Activated CD8-positive, alpha-beta memory T cell treated with anti-CD3 and anti-CD28 coated beads for 4 hours (primary cell): ENCODE measurements at places on chromosomes 2 and 18.

DNA sequence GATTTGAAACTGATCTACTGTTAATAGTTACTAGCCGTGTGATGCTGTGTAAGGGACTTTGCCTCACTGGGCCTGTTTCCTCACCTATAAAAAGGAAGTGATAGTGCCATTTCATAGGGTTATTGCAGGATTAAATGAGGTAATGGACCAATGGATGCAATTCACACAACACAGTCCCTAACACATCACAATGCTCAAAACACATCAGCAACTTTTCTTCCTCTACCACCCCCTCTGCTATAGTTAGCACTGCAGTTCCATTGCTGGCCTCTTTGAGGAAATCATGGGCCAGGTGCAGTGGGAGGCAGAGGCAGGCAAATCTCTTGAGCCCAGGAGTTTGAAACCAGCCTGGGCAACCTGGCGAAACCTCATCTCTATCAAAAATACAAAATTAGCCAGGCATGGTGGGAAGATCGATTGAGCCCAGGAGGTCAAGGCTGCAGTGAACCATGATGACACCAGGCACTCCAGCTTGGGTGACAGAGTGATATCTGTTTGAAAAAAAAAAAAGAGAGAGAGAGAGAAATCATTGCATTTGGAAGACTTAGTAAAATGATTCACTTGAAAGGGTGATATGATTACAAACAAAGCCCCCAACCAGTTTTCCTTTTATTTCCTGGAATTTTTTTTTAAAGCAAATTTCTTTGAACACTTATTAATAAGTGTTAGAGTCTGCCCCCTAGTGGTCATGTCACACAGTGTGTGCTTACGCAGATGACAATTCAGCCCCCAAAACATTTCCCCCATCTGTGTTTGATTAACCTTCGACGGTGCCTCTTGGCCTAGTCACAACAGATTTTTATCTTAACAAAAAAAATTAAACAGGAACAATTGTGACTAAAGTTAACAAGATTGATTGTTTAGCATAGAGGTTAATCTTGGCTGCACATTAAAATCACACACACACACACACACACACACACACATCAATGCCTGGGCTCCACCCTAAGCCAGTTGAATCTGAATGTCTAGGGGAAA is 88.6 kb upstream of the BCL11A start:
- DNase-seq: no peak

GRCh38 chr2:15640261-15640711 is 48.6 kb downstream of the DDX1 start:
- no peak for DNase-seq

GRCh38 chr18:8329186-8329771 is 280.0 kb upstream of the RAB12 start:
- DNase-seq: no peak

DNA sequence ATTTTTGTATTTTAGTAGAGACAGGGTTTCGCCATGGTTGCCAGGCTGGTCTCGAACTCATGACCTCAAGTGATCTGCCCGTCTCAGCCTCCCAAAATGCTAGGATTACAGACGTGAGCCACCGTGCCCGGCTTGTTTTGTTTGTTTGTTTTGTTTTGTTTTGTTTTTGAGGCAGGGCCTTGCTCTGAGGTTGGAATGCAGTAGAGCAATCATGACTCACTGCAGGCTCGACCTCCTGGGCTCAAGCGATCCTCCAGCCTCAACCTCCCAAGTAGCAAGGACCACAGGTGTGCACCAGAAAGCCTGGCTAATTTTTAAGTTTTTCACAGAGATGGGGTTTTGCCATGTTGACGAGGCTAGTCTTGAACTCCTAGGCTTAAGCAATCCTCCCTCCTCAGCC is 8.9 kb upstream of the CNNM4 start:
- no peak for DNase-seq

DNA sequence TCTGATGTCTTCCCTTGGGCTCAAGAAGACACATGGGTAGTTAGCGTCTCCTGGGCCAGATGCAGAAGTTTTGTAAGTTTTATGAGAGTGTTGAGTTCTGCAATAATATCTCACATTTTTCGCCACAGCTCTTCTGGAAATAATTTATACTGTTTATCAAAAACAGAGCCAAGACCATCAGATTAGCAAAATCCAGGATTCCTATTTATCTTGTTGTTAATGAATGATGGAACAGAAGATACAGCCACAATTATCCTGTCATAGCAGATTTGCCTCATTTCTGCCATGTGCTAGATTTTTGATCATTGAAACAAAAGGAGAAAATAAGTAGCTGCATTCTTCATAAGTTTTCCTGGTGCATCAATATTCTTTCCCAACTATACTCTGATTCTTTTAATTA is 1048.6 kb upstream of the KLHL29 start:
- no peak for DNase-seq

GRCh38 chr2:96087130-96087529 is 29.2 kb downstream of the ADRA2B start:
- DNase-seq: no peak

- DNase-seq: no peak
Measured at GRCh38 chr18:13260197-13260934, 41.8 kb downstream of the LDLRAD4 start.

- no peak for DNase-seq
Measured at GRCh38 chr2:226888971-226889370, 53.1 kb downstream of the RHBDD1 start.

GRCh38 chr2:22838461-22838860 is 546.5 kb upstream of the KLHL29 start:
- no peak for DNase-seq

GRCh38 chr2:36549165-36549574 is 48.8 kb downstream of the FEZ2 start:
- no peak for DNase-seq

DNA sequence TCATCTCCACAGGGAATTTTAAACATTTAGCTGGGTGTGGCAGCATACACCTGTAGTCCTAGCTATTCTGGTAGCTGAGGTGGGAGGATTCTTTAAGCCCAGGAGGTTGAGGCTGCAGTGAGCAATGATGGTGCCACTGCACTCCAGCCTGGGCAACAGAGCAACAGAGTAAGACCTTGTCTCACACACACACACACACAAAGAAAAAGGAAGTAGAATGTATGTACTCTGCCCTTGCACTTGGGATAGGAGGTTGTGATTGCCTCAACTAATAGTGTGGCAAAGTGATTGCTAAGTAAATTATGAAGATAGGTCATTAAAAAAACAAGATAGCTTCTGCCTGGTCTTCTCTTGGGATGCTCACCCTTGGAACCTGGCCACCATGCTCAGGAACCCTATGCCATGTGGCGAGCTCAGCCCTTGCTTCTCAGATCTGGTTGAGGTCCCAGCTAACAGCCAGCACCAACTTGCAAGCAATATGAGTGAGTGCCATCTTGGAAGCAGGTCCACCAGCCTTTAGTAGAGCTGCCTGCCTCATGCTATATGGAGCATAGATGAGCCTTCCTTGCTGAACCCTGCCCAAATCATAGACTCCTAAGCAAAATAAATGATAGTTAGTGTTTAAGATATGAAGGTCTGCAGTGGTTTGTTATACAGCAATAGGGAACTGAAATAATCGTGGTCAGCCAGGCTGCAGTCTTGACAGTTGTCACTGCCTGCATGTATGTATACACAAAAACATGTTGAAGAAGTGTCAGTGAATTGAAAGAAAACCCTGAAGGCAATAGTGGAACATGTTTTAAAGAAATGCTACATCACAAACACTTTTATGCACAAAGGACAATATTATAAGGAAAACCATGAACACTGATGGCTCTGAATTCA is 30.1 kb upstream of the PNO1 start:
- DNase-seq: no peak

- no peak for DNase-seq
Measured at GRCh38 chr2:30666266-30666874, 140.9 kb downstream of the CAPN13 start.

- DNase-seq: no peak
Measured at GRCh38 chr2:25044011-25044410, 2.1 kb downstream of the EFR3B start.

DNA sequence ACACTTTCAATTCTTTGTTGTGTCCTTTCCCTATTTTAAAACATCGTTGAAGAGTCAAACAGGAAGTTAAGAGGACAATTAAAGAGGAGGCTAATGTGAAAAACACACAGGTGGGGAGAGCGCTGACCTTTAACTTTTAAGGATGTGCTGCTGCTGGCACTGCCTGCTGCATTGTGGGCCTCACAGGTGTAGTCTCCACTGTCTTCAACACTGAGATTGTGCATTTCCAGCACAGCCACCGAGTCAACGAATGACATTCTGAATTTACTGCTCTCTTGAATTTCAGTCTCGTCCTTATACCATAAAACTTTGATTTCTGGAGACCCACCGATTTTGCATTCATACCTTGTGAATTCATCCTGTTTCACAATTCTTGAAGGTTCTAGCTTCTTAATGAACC is 91.9 kb downstream of the TTN start:
- DNase-seq: no peak

DNA sequence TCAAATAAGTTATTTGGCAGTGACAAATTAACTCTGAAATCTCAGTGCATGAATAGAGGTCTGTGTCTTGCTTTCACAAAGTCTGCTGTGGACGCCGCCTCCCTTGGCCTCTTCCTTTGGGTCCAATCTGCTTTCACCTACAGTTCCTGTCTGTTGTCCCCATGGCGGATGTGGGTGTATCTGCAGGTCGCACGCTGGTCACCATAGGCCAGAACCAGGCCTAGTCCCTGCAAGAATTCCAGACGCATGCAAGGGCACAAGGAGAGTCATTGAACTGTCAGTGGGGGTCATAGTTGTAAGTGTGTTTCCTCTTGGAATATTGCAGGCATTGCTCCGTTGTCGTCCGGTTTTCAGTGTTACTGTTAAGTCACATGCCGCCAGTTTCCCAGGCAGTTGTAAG is 7.4 kb downstream of the SOCS6 start:
- DNase-seq: no peak

- DNase-seq: no peak
Measured at GRCh38 chr2:28801726-28802125, 8.9 kb upstream of the SPDYA start.

DNA sequence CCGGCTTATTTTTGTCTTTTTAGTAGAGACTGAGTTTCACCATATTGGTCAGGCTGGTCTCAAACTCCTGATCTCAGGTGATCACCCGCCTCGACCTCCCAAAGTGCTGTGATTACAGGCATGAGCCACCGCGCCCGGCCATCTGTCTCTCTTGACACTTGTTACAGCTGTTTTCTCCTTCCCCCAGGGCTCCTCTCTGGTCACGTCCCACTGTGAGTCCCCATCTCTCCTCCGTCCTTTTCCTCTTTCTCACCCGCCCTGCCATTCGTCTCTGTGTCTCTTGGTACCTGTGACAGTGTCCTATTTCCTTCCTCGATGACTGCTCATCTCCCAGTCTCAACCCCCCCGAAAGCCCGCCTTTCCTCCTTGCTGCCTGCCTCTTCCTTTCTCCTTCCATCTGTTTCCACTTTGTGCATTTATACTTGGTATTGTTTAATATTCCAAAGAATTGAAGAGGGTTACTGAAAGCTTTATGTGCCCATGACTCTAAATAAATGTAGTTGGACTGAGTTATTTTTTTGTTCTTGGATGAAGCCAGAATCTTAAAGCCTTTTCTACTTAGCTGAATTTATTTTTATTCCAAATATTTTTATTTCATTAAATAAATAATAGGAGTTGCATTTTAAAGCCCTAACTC is 241.5 kb downstream of the SH3RF3 start:
- no peak for DNase-seq

- no peak for DNase-seq
Measured at GRCh38 chr2:5933669-5934068, 241.5 kb downstream of the SOX11 start.

- no peak for DNase-seq
Measured at GRCh38 chr18:62179213-62179612, 7.6 kb downstream of the PIGN start.

GRCh38 chr2:36376992-36377738 is 21.6 kb downstream of the CRIM1 start:
- no peak for DNase-seq

GRCh38 chr2:164794016-164794415 is 47.6 kb downstream of the COBLL1 start:
- DNase-seq: no peak

DNA sequence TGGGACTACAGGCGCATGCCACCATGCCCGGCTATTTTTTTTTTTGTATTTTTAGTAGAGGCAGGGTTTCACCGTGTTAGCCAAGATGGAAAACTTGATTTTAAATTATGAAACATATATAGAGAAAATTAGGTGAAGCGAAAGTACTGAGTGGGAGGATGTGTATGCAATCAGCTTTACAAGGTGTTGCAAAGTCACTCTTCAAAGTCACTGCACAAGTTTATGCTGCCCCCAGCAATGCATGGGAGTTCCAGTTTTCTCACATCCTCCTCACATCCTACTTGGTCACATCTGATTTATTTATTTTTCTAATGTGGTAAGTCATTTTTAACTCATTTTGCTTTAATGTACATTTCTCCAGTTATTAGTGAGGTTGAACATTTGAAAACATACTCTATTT is 49.2 kb upstream of the CHN1 start:
- DNase-seq: no peak

GRCh38 chr2:168076731-168077130 is 170.7 kb downstream of the STK39 start:
- DNase-seq: no peak

DNA sequence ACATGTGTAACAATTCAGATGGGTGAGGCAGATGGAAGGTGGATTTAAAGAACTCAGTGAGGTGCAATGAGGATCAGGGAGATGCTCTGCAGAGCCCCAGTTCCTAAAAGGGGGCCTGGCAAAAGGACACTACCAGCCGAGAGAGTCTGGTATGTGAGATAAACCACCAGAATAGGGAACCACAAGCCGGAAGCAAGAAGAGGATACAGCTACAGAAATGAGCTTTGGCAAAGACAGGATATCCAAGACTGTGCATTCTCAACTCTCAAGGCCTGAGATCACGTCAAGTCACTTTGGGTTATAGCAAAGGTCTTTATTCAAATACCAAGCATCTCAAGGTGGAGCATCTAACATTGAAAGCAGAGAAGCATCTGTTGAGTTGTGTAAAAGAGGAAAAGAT is 293.5 kb downstream of the ARHGAP15 start:
- DNase-seq: no peak

DNA sequence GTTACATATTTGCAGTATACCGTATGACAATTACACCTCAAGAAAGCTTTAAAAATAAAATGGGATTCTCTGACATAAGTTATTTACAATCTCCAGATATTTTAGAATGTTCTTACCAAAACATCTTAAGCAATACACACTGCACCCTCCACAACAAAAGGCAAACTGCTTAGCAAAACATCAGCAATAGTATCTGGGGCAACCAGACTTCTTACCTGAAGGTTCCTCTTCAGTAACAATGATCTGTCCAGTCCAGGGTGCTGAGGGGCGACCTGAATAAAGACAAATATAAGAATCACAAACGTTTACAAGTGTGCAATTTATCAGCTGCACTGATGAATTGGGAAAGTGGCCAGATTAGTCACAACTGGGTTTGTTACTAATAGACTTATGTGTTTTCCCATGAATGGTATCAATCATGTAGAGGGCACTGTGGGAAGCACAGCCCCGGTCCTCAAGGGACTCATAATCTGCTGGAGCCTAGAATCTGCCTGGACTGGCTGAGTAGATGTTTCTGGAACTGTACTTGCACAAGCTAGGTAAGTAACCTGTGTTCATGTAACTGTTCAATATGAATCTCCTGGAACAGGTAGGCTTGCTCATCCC is 70.7 kb downstream of the MYOM1 start:
- DNase-seq: no peak
